Epithelial cell of esophagus (primary cell): ENCODE measurements at places on chromosomes 2 and 18.

- DNase-seq, result peak; percentile 72
Measured at GRCh38 chr18:2442726-2443275, 128.5 kb downstream of the METTL4 start.

DNA sequence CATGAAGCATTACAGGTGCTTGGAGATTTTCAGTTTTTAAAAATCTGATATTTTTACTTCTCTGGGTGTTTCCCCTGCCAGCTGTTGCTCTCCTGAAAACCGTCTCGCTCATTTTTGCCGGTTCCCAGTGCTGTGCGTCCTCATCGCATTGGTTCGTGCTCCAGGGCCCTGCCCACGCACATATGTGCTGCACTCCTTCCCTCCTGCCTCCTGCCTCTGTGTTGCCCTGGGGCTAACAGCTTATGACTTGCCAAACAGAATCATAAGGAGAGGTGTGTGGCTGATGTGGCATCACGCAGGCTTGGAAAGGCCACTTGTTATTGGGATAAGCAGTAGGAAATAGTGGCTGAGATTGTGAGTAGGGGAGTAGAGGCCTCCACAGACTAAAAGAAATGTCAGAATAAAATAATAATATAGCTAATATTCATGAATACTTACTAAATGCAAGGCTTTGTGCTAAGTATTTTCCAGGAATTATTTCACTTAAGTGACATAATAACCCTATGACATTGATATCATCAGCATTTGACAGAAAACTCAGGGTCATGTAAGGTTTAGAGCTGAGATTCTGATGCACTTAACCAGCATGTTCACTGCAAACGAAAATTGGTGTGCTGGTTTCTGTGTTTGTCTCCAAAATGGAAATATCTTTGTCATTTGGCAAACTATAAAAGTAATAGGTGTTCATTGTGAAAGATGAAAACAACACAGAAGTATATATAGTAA is 53.5 kb downstream of the SLC4A1AP start:
- DNase-seq, result peak; percentile 99

GRCh38 chr2:86464652-86465051 is 23.5 kb downstream of the KDM3A start:
- no peak for DNase-seq

DNA sequence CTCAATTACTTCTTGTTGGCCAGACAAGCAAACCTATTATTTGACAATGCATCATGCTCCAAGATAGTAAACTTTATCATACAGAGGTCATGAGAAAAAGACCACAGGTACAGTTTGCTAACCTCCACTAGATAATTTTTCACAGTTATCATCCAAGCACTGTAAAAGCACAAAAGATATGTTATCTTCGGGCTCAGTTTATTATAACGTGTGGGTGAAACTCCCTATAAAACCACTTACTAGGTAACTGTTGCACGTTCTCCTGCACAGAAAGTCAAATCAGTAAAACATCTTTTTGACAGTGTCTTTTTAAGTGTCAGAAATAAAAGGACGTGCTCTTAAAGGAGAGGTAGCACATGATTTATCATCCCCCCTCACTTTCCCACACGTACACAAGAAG is 94.7 kb upstream of the BCL11A start:
- no peak for DNase-seq

DNA sequence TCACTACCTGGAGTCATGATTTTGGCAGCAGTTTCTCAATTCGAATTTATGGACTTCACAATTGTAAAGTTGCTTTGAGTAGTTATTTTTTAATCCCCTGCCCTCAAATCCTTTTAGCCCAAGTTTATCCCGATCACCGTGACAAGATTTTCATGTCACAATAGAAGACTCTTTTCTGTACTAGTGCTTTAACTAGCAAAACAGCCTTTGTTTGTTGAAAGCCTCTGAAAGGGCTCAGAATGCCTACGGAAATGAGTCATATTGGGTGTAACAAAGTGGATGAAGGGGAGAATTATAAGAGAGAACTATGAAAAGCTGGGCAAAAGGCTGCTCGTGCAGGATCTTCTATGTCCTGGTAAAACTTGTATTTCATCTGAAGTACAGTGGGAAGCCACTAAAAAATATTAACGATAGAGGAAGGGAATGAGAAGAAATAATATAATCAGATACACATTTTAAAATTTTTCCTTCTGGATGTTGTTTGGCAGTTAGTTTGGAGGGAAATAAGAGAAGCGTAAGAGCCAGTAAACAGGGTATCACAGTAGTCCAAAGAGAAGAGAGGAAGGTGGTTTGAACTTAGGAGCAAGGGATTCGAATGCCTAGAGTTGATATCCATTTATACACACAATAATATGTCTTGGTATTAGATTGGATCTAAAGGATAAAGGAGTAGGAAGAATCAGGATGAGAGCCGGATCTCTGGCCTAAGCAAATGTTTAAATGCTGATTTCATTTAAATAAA is 114.9 kb downstream of the GALNT13 start:
- DNase-seq, result peak; percentile 53

- DNase-seq, result peak; percentile 27
Measured at GRCh38 chr2:169716938-169717690, 16.5 kb upstream of the KLHL23 start.

GRCh38 chr2:241218131-241219029 is 29.9 kb downstream of the ANO7 start:
- peak; percentile 30 for DNase-seq

- DNase-seq, result no peak
Measured at GRCh38 chr2:192978395-192978794, 783.7 kb upstream of the TMEFF2 start.

GRCh38 chr2:26043862-26044696 is 10.2 kb downstream of the RAB10 start:
- peak; percentile 41 for DNase-seq

GRCh38 chr2:233349005-233349998 is 5.0 kb upstream of the DGKD start:
- no peak for DNase-seq

DNA sequence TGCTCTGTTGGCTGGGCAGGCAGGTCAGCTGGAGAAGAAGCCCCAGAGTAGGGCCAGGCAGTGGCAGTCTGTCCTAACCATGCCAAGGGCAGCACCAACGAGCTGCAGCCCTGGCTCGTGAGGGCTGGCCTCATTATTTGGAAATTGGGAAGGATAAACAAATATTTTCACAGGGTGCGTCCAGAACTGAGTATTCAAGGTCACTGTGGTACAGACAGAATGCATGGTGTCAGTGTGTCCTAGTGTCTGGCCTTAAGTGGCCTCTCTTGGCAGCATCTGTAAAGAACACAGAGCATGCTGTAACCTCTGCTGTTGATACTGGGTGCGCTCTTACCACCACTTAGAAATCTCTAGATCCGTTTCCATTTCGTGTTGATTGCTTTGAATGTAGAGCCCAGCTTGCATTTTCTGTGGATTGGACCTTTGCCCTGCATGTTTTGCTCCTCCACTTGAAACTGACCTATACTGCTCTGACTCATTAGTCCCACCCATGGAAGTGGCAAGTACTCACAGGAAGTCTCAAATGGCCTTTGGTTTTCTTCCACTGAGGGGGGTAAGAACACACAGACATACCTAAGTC is 88.2 kb downstream of the GREB1L start:
- peak; percentile 50 for DNase-seq

DNA sequence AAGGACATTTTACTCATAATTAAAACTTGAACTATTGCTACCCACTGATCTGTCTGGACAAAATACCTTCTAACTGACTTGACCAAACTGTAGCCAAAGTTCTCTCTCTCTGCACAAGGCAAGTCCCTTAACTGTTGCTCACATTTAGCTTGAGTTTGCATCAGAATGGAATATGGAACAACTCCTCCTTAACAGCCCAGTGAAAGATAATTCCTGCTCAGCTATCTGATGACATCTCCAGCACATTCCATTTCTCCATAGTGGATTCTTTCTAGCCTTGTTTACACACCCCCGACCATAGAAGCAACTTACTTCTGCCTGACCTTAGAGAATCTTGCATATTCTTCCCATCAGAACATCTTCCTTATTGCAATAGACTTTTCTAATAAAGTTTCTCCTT is 317.2 kb upstream of the CDH2 start:
- DNase-seq, result no peak

- DNase-seq, result no peak
Measured at GRCh38 chr2:216879727-216880508, 20.1 kb upstream of the TNP1 start.

- DNase-seq, result no peak
Measured at GRCh38 chr2:188452084-188452483, 160.4 kb downstream of the GULP1 start.

DNA sequence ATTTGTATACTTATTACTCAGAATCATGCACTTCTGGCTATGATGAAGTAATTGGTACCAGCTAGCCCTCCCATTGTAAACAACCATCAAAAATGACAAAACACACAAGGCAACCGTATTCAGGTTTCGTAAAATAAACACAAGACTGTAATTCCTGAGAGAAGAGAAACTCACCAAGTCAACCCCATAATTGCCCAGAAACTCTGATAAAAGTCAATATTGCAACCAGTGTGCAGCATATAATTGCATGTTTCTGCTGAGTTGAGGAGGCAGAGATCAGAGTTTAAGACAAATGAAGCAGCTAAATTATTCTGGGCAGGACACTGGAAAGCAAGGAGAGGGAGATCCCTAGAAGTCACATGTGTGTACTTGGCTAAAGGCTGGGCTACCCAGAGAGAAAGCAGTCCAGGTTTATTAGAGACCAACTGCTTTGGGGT is 90.3 kb downstream of the ROCK2 start:
- peak; percentile 20 for DNase-seq

DNA sequence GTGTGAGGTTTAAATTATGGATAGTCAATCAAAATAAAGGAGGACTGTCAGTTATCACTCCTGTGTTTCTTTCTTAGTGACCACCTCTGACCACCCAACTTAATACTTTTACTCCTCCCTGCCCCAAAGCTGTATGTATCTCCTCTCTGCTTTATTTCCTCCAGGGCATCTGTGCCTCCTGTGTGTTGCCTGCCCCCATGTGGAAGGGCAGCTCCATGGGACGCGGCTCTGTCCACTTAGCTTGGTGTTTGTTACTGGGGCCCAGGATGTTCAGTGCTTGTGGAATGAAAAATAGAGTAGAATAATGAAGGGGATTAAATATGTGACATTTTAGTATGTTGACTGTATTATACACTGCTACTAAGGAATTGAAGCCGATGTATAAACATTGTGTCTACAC is 9.8 kb downstream of the ACP1 start:
- DNase-seq, result no peak

DNA sequence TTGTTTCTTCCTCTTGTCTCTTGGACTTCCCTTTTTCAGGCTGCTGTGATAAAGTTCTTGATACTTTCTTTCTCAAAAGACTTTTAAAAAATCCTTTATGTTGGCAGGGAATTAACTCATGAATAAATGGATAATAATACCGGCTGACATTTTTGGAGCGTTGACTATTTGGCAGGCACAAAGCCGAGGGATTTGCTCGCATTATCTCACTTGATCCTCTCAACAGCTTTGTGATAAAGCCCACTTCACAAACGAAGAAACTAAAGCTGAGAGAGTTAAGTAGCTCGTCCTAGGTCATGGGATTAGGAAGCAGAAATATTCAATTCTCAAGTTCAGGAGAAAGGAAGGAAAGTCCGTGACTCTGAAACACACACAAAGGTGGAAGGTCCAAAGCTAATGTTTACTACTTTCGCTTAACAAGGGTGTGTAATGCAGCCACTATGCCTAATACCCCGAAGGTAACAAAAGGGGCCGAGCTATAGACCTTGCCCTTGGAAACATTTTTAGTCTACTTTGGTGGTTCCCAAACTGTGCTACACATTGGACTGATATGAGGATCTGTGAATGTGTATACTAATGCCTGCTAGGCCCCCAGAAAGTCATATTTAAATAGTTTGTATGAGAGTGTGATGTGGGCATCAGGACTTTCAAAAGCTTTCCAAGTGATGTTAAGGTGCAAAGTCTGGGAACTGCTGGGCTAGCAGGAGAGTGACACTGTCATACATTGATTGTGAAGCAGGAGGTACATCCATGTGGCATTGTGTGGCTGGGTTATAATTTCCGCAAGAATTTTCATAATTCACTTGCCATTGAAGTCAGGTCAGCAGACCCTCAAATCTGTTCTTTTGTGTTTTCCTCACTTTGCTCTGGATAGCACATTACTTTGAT is 508.4 kb downstream of the PLCL1 start:
- DNase-seq, result no peak

DNA sequence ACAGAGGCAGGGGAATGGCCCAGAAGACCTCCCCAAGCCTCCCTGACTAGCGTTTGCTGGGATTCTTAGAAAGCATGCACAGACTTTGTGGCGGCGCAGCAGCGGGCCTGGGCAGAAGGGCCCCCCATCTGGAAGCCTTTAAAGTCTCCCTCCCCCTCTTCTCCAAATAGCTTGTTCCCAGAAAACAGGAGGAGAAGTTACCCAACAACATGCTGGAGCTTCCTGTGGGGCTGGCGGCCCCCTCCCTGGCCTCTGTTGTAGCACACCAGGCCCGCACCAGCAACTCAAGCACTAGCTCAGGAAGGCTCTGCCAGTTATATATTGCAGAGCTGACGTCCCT is 334.8 kb downstream of the DYSF start:
- no peak for DNase-seq

DNA sequence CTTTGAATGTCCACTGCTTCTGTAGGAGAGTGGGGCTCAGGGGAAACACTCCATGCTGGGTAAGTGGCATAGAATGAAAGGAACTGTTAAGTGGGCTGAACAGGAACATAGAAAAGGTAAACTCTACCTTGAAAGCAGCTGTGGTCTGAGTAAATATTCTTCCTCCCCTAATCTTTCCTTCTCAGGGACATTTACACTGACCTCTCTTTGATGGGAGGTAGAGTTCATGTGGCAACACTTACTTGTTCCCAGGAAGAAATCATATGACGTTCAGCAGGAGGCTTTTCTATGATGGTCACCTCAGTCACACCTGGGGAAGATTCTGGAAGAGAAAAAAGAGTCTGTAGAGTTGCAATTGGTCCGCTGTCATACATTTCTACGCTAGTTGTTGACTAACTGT is 10.2 kb downstream of the TPGS2 start:
- no peak for DNase-seq

GRCh38 chr2:181516992-181517391 is 59.8 kb downstream of the ITGA4 start:
- DNase-seq, result no peak

DNA sequence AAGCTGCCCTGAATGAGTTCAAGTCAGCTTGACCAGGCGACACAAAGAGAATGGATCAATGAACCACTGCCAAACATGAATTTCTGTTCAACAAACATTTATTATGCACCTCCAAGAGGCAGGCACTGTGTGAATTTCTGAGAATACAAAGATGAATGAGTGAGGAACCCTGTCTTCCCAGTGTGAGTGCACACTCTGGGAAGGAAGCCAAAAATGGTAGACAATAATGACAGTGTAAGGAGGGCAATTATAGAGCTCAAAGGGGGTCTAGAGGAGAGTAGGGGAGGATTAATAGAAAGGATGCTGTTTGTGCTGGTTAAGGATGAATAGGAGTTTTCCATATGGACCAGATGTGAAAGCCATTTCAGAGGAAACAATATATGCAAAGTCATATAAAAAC is 213.4 kb downstream of the DCC start:
- DNase-seq, result no peak

DNA sequence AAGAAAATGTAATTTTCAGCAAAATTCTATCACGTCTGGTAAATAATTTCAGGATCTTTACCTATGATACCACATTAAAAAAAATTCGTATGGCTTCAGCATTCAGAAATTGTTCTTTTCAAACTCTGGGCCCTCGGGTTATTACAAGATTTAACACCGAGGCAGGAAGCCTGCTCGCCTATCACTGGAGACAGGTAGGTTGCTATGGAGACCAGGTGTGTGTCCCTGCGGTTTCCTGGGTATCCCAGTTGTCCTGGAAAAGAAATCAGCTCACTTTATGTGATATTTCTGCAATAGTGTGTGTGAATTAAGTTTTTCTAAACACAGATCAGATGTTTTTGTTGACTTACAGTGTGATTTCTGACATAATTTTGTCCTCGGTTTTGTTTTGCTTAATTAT is 14.2 kb downstream of the HPCAL1 start:
- no peak for DNase-seq
